Karpas-422 (cell line): ENCODE measurements at places on chromosomes 7 and 10.
A peak's percentile ranks its signal among the peaks of the same experiment; 100 is the strongest.

GRCh38 chr7:142689439-142690120 lies 59.7 kb upstream of the PRSS1 start:
- DNase-seq: no peak

- DNase-seq: peak; percentile 41
Measured at GRCh38 chr10:87869773-87870551, 6.5 kb downstream of the PTEN start.

- no peak for DNase-seq
Measured at GRCh38 chr10:104327745-104328645, 10.3 kb downstream of the ITPRIP start.

GRCh38 chr7:117873310-117874190 lies at the start of gene CTTNBP2:
CTTNBP2 (minus strand) TSS chr7:117873441; CDS start chr7:117873415, 26 bp downstream.
- DNase-seq: no peak

- peak; percentile 73 for DNase-seq
Measured at GRCh38 chr10:59865101-59865500, 41.3 kb downstream of the CCDC6 start.

DNA sequence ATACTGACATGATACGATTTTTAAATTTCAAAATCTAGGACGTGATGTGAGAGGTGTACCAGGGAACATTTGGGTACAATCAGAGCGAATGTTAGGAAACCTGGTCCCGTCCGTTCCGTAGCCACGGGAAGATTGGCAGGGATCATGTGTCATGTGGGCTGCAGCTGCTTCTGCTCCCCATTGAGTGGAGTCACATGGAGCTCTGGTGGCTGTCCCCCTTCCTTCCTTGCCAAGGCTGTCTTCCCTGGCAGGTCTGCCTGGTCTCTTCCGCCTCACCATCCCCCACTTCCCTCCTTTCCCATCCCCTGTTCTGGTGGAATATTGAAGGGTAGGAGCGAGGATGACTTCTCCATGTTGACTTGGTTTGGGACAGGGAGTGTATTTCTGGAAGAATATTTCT lies 33.8 kb upstream of the FAM180A start:
- no peak for DNase-seq

DNA sequence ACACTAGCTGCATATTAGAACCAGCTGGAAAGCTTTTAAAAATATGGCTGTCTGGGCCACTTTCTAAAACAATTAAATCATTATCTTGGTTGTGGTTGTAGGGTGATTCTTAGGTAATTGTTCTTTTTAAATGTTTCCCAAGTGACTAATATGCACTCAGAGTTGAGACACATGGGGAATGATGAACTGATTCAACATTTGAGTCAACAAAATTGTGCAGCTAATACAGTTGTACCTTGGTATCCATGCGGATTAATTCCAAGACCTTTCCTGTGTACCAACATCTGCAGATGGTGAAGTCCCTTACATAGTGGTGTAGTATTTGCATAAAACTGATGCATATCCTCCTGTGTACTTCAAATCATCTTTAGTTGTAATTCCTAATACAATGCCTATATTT lies 242.2 kb downstream of the ATRNL1 start:
- DNase-seq: no peak

DNA sequence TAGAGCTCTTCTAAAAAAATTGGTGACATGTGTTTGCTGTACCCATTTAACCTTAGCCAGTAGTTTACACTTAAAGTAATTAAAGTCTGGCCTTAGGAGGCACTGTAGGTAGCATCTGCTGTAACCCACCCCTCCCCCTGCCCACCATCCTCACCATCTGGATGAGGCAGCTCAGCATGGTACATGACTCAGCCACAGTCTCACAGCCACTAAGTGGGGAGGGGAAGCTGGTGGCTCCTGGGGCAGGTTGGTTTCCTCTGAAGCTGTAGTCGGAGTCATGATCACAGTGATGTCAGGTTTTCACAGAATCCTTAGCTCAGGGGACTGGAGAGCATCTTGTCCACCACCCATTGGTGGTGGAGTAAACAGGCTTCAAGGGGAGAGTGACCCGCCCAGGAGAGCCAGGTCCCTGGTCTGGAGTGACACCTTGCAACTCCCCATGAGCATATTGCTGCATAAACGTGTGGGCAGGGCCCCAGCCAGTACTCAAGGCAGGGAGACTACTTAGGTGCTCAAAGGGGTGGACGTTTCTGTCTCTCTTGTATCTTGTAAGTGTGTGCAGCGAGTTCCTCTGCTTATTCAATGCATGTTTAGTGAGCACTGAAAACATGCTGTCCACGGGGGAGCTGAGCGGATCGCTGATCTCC lies 125.9 kb downstream of the GRK5 start:
- no peak for DNase-seq

DNA sequence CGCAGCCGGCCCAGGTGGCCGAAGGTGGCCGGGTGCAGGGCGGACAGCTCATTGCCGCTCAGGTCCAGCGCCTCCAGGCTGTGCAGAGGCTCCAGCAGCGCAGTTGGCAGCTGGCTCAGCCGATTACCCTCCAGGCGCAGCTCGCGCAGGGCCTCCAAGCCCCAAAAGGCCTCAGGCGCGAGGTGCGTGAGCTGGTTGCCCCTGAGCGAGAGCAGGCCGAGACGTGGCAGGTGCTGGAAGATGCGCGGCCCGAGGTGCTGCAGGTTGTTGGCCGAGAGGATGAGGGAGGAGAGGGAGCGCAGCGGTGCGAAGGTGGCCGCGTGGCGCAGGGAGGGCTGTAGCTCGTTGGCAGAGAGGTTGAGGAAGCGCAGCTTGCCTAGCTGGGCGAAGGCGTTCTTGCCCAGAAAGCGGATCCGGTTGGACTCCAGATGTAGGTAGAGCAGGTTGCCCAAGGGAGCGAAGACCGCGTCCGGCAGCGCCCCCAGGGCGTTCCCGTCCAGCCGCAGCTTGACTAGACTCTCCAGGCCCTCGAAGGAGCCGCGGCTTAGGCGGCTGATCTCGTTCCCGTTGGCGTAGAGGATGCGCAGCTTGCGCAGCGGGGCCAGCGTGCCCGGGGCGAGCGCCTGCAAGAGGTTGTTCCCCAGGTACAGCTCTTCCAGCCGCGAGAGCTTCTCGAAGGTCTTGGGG lies 923 bp downstream of the TRIL start:
- DNase-seq: no peak

DNA sequence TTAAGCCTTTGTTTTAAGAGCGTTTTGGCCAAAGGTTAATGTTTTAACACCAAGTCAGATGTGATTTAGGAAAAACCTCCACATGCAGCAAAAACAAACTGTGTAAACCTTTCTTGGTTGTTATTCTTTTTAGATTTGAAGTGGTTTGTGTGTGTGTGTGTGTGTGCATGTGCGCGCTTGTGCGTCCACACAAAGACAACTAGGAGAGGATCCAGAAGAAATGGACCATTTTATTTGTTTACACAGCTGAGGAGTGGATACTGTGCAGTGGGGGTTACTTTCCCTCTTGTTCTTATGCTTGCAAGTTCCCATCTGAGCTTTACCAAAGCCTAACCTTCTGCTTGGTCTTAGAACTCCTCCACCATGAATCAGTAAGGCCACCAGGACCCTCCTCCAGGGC lies 20.0 kb downstream of the TCF7L2 start:
- no peak for DNase-seq

DNA sequence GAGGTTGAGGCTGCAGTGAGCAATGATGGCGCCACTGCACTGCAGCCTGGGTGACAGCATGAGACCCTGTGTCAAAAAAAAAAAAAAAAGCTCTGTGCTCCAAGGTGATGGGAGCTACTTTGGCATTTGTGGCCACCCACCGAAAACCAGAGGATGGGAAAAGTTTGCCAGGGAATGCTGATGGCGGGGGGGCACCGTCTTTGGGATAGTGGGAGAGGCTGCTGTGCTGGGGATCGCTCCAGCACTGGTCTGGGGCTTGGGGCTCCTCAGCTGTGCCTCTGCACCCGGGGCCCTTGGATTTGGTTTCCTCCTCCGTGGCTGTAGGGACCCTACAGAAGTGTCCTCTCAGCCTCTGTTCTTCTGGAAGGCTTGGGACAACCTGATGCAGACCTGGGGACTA lies 11.7 kb upstream of the RAMP3 start:
- DNase-seq: no peak

GRCh38 chr7:156174428-156174827 lies 362.2 kb upstream of the SHH start:
- no peak for DNase-seq

- DNase-seq: no peak
Measured at GRCh38 chr7:18224138-18224537, 196.5 kb upstream of the PRPS1L1 start.

GRCh38 chr10:119135513-119135881 lies 30.0 kb downstream of the SFXN4 start:
- DNase-seq: no peak

DNA sequence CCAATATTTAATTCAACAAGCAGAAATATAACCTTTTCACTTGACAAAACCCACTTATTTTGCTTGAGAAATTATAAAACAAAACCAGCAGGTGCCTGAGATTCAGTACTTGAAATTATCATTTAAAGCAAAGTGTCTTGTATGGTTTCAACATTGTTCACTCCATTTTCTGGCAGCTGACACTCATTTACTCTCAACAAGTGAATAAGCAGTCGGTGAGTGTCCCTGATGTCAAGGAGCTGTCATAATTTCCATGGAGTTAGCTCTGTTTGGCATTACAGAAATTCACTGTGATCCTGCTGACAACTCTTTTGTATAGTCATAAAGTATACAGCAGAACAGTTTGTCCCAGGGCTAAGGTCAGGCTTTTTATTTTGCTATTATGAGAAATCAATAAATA lies 490.0 kb downstream of the CNTNAP2 start:
- DNase-seq: no peak

- DNase-seq: no peak
Measured at GRCh38 chr10:13340068-13340467, 8.0 kb downstream of the SEPHS1 start.

GRCh38 chr10:21065621-21066248 lies 168.6 kb upstream of the NEBL start:
- DNase-seq: no peak

- DNase-seq: no peak
Measured at GRCh38 chr10:70843776-70844489, 28.2 kb downstream of the SGPL1 start.

- no peak for DNase-seq
Measured at GRCh38 chr10:126964190-126964589, 59.0 kb downstream of the DOCK1 start.

- DNase-seq: no peak
Measured at GRCh38 chr10:110036640-110037039, 28.9 kb downstream of the ADD3 start.

DNA sequence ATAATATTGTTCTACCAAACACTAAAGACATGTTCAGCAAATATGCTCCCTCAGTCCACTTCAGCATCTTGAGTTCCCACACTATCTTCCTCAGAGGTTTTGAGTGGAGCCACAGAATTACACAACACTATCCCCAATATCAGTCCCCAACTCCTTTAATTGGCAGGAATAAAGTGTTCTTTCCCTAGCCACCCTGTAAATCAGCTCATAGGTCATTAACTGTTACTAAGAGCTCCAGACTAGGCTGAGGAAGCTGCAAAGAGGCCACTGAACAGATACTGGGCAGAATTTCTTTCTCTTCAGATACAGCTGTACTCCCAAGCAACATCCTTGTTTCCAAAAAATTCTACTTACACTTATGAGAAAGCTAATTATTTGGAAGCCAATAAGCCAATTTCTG lies 11.6 kb upstream of the KAT6B start:
- DNase-seq: no peak

DNA sequence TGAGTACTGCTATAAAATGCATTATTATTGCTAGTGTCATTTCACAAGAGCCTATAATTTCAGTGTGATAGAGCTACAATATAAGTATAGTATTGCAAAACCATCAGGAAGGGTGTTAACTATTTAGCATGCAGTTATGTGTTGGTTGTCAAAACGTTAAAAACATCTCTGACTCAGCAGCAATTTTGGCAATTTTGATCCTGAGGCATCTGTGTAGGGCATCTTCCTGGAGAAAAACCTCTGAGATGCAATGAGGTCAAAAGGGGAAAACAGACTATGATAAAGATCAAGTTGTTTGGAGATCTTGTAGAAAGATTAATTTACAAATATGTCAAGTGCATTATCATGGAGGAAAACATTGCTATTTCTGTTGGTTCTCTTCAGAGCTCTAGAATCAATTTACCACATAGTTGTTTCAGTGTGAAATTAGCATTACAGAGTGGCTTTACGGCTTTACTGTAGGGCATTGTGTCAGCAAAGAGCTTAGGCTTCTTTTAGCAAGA lies 5.3 kb downstream of the CFTR start:
- DNase-seq: no peak

DNA sequence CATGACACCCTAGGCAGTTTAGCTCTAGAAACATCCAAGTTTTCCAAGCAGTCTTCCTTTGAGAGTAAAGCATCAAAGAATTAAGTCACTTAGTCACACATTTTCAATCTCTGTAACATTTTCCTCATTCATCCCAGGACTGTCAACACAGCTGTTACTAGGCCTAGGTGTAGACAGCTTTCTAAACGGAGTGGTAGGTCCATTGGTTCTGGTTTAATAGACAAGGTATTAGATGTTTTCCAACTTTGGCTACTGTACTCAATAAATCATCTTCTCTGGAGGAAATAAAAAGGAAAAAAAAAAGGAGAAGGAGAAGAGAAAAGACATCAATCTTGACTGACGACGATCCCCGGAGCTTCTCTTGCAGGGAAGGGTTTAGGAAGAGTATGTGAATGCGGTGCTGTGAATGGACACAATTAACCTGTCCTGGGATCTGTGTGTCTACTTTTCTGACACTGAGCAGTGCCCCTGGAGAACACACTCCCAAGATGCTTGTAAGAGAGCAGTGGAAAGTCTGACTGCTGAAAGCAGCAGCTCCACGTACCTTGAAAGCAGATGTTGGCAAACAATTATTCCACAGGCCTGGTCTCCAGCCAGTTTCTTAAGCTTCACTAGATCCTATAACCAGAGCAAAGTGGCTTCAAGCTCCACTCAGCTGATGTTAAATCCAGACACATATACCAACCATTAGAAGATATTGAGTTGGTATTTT lies 59.1 kb downstream of the CXCL12 start:
- DNase-seq: peak; percentile 27

GRCh38 chr10:117807441-117807840 lies 239.3 kb downstream of the RAB11FIP2 start:
- DNase-seq: no peak

- DNase-seq: peak; percentile 71
Measured at GRCh38 chr7:140726281-140726680, 29.8 kb downstream of the NDUFB2 start.

DNA sequence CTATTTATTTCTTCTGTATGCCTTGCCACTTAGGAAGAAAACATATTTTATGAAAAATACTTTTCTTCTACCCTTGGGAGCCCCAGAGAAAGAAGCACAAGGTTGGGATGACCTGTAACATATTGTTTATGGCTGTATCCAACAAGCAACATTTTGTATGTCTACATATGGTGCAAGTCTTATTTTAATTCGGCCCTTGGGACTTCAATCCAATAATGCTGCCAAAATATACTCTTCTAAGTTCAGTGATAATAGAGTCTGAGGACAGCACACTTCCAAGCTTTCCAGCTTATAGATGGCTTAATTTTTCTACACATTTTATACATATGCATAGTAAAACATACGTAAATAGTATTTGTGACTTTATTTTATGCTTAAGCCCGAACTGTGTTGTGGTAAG lies 318.5 kb upstream of the SEMA3A start:
- no peak for DNase-seq
